ENCODE measurements at places on chromosomes 2 and 18.

- DNase-seq, result no peak
Observed at GRCh38 chr2:15189216-15189615, 371.9 kb downstream of the NBAS start.

- DNase-seq, result no peak
Observed at GRCh38 chr2:69914950-69915945, at the start of gene MXD1. Gene MXD1, plus strand, starts transcription at chr2:69915109. Its CDS starts 222 bp downstream, at chr2:69915331.

GRCh38 chr2:128557831-128558241 is 239.2 kb upstream of the HS6ST1 start:
- no peak for DNase-seq

GRCh38 chr2:64405581-64406406 is 48.2 kb upstream of the LGALSL start:
- DNase-seq, result no peak
